Activated CD8-positive, alpha-beta memory T cell treated with anti-CD3 and anti-CD28 coated beads for 48 hours (primary cell): ENCODE measurements at places on chromosomes 7 and 10.

DNA sequence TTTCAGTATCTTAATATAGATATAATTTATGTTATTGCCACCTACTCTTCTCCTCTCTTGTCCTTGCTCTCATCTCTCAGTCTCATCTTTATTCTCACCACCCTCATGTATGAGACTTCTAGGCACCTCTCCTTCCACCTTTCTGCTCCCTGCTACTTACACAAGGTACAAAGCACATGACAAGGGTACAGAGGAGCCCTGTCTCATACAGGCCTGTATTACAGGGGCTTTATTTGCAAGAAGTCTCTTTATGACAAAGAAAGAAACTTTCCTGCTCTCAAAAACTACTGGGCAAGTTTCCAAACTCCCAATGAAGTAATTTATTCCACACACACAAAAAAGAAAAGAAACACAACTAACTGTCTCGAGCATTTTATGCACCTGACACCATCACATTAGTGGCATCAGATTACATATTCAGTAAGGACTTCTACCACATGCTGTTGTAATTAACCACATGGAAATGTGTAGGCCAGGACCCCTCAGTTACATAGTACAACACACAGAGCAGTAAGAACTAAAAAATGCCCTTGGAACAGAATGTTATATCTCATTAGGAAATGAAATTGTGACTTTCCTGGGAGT is 253.1 kb downstream of the FZD1 start:
- DNase-seq = no peak

- no peak for DNase-seq
These were observed 56.0 kb downstream of the NRF1 start for GRCh38 chr7:129667551-129667950.

- DNase-seq = no peak
These were observed 17.5 kb downstream of the ZNF862 start for GRCh38 chr7:149855361-149856305.

- no peak for DNase-seq
These were observed 93.0 kb upstream of the SORCS3 start for GRCh38 chr10:104548090-104548489.

- DNase-seq = no peak
These were observed 44.0 kb upstream of the FAM133B start for GRCh38 chr7:92634205-92634604.

GRCh38 chr10:44937196-44938005 is 22.2 kb upstream of the RASSF4 start:
- no peak for DNase-seq

DNA sequence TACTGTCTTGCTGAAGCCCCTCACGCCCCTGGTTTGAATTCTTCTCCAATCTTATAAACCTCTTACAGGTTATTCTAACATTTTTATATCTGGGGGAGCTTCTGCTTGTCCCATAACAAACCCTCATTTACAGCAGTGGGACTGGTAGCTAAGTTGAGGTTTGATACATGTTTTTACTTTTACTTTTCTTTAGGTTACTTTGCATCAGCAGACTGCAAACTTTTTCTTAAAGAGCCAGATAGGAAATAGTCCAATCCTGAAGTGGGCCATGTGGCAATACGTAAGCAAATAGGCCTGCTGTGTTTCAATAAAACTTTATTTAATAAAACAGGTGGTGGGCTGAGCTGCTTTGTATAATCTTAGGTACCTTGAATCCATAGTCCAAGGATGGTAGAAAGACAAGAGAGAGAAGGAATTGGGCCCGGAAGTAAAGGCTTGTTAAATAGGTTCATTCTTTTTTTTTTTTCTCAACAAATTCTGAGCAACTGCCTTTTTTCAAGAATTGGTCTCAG is 27.3 kb downstream of the RAB18 start:
- DNase-seq = no peak

DNA sequence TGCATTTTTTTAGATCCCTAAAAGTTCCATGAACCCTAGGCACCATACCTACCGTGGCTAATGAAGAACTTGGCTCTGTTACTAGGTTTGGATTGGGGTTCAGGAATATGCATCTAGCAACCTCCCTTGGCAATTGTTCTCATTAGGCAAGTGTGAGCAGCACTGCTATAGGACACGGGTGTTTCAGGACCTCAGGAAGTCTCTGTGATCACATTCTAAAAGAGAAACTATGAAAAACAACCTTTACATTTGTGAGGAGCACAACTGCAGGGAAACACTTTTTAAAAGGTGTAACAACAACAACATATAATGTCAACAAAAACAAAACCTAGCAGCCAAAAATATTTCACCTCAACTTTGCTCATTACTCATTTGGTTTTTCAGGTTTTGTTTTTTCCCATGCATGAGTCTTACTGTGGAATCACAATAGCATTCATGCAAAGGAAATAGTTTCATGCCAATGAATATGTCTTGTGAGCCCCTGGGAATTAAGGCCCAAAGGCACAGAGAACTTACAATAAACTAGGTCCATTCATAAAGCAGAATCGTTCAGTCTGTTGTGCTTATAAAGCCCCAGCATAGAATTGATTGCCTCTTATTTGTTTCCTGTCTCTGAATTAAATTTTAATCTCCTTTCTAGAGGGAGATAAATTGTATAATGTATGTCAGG is 255.7 kb upstream of the DGKB start:
- no peak for DNase-seq

DNA sequence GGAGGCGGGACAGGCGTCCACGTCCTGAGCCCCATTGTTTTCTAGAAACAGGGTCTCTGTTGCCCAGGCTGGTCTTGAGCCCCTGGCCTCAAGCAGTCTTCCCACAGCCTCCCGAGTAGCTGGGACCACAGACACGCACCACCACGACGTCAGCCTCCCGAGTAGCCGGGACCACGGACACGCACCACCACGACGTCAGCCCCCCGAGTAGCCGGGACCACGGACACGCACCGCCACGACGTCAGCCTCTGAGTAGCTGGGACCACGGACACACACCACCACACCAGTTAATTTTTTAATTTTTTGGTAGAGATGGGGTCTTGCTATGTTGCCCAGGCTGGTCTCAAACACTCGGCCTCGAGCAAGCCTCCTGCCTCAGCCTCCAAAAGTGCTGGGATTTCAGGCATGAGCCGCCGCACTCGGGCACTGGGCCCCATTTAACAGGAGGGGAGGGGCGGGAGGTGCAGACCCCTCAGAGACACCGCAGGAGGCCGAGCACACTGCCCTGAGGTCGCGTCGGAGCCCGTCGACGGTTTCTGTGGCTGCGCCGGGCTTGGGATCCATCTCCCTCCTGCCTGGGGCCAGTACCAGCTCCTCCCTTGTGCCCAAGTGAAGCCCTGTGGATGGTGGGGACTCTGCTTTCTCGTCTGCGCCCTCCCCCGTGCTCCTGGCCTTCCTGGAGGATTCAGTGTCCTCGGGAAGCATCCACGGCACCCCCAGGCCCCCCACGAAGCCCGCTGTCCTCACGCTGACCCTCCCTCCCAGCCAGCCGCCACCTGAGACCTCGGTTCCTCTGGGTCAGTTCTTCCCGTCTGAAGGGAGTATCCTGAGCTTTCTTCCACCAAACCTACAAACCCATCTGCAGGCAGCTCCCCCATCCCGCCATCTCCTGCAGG is 13.0 kb downstream of the FAM20C start:
- DNase-seq = no peak

- no peak for DNase-seq
These were observed 238.5 kb downstream of the PHF14 start for GRCh38 chr7:11212080-11212711.

GRCh38 chr7:25665903-25666670 is 437.8 kb upstream of the NPVF start:
- no peak for DNase-seq

- peak; percentile 78 for DNase-seq
These were observed 804 bp downstream of the C10orf95 start for GRCh38 chr10:102450374-102451104.
